SK-N-DZ (cell line): ENCODE measurements at places on chromosomes 2 and 18.

- DNase-seq = peak; percentile 11
Observed at GRCh38 chr2:147808520-147808919, 36.3 kb upstream of the ACVR2A start.

DNA sequence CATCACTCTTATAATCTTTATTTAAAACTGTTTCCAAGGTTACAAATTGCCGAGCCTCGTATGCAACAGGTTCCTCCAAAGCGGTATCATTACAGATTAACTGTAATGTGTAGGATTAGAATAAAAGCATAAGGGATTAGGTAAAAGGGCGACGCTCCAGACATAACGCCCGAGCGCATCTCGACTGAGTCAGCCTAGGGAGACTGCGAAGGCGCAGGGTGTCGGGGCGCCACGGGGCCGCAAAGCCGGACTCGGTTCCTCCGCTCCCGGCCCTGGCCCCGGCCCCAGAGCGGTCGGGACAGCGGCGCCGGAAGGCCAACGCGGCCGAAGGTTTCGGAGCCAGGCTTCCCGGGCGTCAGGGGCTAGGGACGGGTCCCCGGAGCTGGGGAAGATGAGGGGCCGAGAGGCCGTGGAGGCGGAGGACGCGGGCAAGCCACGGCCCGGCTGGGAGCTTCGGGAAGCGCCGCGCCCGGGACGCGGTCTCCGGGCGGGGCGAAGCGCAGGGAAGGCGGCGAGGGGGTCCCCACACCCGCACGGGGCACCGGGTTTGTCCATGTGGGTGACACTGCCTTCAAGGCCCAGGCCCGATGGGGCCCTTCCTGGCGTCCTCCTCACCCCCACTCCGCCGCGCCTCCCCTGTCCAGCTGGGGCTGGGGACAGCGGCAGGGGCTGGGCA lies 12.9 kb upstream of the SIX3 start:
- no peak for DNase-seq

DNA sequence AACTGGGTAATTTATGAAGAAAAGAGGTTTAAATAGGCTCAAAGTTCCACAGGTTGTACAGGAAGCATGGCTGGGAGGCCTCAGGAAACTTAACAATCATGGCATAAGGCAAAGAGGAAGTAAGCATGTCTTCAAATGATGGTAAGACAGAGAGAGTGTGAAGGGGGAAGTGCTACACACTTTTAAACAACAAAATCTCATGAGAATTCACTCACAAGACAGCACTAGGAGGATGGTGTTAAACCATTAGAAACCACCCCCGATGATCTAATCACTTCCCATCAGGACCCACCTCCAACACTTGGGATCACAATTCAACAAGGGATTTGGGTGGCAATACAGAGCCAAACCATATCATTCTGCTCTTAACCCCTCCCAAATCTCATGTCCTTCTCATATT lies 34.9 kb downstream of the CFAP210 start:
- no peak for DNase-seq

DNA sequence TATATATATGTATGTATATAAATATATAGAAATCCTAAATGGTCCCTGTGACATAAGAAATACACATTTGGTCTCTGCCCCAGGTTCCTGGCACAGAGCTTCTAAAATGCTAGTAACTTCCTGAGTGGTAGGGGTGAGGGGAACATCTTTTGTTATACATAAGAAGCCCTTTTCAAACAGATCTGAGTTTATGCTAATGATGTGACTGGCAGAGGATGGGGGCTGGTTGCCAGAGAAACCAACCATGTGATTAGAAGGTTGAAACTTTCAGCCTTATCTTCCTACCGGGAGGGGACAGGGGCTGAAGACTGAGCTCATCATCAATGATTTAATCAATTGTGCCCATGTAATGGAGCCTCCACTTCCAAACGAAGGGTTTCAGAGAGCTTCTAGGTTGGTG lies 16.3 kb downstream of the MFSD2B start:
- DNase-seq = no peak

DNA sequence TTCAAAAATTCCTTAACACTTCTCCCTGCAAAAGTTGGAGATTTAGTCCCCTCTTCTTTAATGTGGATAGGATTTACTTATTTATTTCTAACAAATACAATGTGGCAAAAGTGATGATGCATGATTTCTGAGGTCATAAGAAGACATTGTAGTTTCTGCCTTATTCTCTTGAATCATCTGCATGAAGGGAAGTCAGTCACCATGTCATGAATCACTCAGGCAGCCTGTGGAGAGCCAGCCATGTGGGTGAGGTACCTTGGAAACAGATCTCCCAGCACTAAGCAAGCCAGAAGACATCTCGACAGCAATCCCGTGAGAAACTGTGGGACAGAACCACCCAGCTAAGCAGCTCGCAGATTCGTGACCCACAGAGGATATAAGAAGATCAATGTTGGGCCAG lies 2.7 kb upstream of the ZC3H8 start:
- no peak for DNase-seq

DNA sequence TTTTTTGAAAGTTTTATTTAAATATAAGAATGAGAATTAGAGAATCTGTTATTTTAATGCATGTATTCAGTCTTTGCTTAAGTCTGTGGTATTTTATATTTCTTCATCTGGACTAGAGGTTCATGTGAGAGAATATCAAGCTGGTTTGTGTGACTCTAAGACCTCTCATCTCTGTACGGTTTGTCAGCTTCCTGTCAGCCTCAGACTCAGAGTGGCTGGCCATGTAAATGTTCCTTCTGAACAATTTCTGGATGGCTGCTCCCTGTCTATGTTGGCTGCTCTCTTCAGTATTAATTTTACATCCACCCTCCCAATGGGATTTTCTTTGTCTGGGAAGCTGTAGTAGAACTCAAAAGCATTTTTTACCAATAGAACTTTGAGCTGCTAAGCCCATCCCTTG lies 225.3 kb upstream of the THUMPD2 start:
- DNase-seq = no peak

GRCh38 chr2:54306556-54306955 lies 50.5 kb upstream of the TSPYL6 start:
- DNase-seq = no peak

- DNase-seq = no peak
Observed at GRCh38 chr2:184689638-184690037, 91.3 kb downstream of the ZNF804A start.

GRCh38 chr18:24988253-24988840 lies 363.6 kb downstream of the ZNF521 start:
- no peak for DNase-seq

- no peak for DNase-seq
Observed at GRCh38 chr18:23166891-23167541, 31.7 kb downstream of the CABLES1 start.

- no peak for DNase-seq
Observed at GRCh38 chr2:200496696-200497095, 13.2 kb downstream of the KCTD18 start.

DNA sequence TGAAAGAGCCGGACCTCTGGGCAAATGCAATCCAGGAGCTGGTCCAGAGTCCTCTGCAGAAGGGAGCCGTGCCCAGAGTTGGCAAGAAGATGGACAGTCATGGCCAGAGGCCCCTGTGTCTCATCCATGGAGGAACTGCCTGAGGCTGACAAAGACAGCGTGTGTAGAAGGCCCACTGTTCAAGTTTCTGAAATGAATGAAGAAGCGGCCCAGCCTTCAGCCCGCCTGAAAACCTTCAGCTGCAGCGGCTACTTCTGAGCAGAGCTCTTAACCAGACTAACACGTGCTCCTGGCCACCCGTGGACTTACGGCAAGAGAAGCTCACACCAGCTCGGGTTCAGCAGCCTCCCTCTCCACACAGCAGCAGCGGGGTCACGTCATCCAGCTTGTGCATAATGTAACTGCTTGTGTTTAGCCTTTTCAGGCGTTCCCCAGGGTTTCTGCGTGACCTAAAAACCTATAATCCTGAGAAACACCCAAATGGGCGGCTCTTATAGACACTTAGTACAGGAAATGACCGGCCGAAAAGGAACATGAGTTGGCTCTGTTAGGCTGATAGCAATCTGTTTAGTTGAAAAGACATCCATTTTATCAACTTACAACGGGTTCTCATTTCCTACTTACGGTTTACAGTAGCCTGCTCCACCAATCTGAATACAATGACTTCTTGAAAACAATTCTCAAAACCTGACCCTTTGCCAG lies at the start of gene FAM124B:
FAM124B (minus strand) TSS at position 467 of the 702 bp plus-strand sequence; CDS start at position 128, 339 bp downstream.
- peak; percentile 50 for DNase-seq

GRCh38 chr2:216201692-216202306 lies 92.7 kb downstream of the XRCC5 start:
- no peak for DNase-seq

DNA sequence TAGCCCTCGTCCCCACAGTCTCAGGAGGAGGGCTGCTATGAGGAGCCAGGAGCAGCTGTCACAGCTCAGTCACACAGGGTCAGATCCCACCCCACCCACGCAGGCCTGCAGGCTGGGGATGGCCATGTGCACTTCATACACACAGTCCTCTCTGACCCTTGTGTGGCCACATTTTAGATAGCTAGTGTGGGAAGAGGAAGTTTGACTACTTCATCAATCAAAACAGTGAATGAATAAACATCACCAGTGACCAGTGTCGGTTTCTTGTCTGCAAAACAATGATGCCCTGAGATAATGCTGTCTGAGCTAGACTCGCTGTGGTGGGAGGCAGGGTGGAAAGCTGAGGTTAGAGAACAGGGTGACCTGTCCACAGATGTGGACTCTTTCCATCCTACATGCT lies 107.1 kb downstream of the PIEZO2 start:
- no peak for DNase-seq

DNA sequence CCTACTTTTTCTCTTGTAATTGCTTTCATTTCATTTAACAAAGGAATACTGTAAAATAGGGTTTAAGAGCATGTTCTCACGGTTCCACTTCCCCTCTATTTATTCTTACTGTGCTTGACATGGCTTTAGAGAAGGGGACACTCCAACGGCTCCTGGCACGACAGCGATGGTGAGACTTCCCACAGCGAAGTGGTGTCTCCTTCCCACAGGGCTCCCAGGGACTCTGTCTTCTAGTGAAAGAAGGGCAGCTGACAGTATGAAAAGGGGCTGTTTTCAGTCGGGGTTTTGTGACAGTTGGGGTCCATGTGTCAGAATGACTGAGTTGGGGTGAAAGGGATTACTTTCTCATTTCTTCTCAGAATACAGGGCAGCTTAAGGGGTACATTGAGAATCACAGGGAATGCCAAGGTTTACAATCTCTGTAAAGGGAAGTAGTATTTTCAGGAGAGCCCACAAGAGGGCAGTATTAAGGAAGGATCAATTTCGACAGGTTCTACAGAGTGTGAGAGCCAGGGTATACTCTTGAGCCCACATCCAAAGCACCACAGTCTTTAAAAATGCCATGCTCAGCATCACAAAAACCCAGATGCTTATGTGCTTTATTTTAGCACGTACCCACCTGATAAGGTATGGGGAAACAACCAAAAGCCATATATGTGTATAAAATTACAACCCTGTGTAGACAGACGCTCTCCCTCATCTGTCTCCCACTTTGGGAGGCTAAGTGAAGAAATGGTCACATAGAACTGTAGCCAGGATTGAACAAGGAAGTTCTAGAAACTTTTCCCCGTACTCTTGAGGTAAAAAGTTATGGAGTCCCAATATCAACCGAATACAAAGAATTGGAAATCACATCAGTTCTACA lies 31.3 kb upstream of the RAPGEF4 start:
- DNase-seq = peak; percentile 42

DNA sequence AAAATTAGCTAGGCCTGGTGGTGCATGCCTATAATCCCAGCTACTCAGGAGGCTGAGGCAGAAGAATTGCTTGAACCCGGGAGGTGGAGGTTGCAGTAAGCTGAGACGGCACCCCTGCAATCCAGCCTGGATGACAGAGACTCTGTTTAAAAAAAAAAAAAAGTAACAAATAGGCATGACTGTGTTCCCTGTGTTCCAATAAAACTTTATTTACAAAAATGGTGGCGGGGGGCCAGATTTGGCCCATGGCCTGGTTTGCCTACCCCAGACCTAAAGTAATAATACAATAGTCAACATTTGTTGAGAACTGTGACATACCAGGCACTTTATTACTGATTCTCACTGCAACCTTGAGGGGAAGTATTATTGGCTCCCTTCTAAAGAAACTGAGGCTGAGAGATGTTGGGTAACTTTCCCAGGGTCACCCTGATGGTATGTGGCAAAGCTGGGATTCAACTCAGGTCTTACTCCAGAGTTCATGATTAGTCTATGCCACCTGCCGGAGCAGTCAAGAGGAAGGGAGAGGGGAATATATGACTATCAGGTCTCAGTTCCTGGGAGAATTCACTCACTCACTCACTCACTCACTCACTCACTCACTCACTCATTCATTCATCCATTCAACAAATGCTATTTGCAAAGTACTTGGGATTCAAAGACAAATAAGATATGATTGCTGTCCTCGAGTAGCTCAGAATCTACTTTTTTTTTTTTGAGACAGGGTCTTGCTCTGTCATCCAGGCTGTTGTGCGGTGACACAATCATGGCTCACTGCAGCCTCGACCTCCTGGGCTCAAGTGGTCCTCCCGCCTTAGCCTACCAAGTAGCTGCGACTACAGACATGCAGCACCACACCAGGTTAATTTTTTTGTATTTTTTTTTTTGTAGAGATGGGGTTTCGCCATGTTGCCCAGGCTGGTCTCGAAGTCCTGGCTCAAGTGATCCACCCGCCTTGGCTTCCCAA lies 14.3 kb upstream of the KCMF1 start:
- DNase-seq = no peak

GRCh38 chr18:79361766-79362522 lies 33.8 kb upstream of the NFATC1 start:
- no peak for DNase-seq

DNA sequence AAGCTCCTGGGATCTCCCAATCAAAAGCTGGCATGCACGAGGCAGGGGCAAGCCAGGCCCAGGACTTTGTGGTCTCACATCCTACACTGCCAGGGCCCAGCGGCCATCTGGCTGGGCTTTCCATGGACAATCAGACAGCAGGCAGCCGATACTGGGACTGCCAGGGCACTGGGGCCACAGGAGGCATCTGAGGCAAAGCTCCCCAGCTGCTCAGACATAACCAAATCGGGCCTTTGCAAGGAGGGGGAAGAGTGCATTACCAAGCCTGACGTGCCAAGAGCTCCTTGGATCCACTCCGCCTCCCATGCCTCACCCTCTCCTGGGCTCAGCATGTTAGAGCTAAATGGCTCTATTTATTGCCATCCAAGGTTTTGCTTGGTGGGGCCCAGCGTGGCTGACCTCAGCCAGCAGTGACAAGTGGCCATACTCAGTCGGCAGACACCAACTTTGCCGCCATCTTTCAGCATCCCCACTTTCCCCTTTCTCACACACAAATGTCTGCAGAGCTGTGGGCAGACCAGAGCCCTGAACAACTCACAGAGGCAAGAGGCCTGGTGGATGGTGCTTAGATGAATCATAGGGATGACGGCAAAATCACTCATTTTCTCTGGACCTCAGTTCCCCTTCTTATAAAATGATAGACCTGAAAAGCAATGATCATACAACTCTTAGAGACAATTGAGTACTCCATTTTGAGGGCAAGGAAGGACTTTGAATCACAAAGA lies 200.8 kb downstream of the TTC32 start:
- DNase-seq = no peak

- no peak for DNase-seq
Observed at GRCh38 chr2:23268467-23269263, 116.3 kb upstream of the KLHL29 start.

- DNase-seq = peak; percentile 93
Observed at GRCh38 chr18:75378376-75379315, 48.9 kb downstream of the SMIM21 start.
